ENCODE measurements at places on chromosomes 4 and X. TPM values are rescaled to one million over a fixed set of nuclear protein-coding genes. Genes with fewer than 3 reads are reported as not detected.

Gene PDE5A
- total RNA-seq, result 2.5 TPM

Gene ZNF595
- 6.5 TPM for total RNA-seq

Gene MXRA5
- 0.85 TPM for total RNA-seq

Gene GPR143
- not detected for total RNA-seq

Gene STATH
- not detected for total RNA-seq

Gene HPSE
- 7.3 TPM for total RNA-seq

Gene SYTL4
- 3.5 TPM for total RNA-seq

Gene SLC10A3
- total RNA-seq, result 40.8 TPM

Gene INTU
- 2.1 TPM for total RNA-seq

Gene ITIH6
- not detected for total RNA-seq

Gene GC
- not detected for total RNA-seq

All from airway epithelial cell (primary cell).